ENCODE measurements at places on chromosomes 13 and 19. TPM values are rescaled to one million over a fixed set of nuclear protein-coding genes. Genes with fewer than 3 reads are reported as not detected.

The TMC4 gene
- total RNA-seq = 15.4 TPM

The IL11 gene
- 0.42 TPM for total RNA-seq

DNA sequence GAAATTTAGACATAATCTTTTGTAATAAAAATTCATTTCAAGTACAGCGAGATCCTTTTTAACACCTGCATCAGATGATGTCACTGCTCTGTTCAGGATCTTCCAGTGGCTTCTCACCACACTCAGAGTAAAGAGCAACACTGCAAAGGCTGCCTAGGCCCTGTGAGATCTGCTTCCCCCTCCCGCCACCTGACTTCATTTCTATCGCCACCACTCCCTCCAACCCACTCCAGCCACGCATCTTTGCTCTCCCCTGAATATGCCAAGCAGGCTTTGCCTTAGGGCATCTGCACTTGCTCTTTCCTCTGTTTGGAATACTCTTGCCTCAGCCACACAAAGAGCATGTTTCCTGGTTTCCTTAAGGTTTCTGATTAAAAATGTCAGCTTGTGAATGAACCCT lies 58.3 kb downstream of the MBNL2 start:
- no peak for DNase-seq

- DNase-seq = no peak
Measured at GRCh38 chr13:97100821-97101220, 106.5 kb upstream of the OXGR1 start.

GRCh38 chr13:75555836-75556235 lies 6.2 kb downstream of the UCHL3 start:
- no peak for DNase-seq
